MCF 10A (cell line): ENCODE measurements at places on chromosomes 16 and 17.

GRCh38 chr16:79560318-79560717 is 40.2 kb downstream of the MAF start:
- no peak for DNase-seq

DNA sequence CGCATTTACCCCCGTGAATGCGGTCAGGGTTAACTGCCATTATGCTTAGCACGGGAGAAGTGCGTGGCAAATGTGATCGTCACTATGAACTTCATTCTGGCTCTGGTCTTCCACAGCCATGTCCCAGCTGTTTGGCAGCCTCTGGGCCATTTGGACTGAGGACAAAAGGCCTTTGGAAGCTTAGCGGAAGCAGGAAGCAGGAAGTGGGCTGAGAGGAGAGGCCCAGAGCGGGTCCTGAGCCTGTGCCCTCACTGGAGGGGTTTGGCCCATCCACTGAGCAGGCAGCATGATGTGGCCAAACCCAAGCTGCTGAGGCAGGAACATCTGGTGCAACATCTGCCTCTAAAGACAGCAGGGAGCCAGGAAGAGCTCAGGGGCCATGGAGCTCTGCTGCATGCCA is 345.9 kb downstream of the C16orf95 start:
- no peak for DNase-seq

GRCh38 chr17:60435244-60436167 is 13.2 kb downstream of the CHCT1 start:
- peak; percentile 93 for DNase-seq

GRCh38 chr16:30947541-30947858 is 1.4 kb upstream of the ORAI3 start:
- no peak for DNase-seq

DNA sequence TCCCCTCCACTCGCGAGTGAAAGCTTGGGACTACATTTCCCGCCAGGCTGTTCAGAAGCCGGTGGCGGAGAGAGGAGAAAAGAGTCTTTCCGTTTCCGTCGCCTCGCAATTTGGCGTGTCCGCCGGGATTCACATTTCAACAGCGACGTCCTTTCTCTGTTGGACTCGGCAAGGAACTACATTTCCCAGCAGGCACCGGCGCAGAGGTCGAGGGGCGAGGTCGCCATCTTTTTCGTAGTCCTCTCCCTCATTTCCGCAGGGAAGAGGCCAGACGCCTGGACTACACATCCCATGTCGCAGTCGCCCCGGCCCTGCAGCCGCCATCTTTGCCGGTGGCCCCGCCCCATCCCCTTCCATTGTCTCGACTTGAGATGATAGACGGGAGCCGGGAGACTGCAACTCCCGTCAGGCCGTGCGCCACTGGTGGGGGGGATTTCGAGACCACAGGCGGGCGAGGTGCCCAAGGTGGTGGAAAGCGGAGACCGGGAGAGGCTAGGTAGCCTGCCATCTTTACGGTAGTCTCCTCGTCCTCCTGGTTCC is 882 bp upstream of the FBXL19 start:
- DNase-seq, result peak; percentile 99

DNA sequence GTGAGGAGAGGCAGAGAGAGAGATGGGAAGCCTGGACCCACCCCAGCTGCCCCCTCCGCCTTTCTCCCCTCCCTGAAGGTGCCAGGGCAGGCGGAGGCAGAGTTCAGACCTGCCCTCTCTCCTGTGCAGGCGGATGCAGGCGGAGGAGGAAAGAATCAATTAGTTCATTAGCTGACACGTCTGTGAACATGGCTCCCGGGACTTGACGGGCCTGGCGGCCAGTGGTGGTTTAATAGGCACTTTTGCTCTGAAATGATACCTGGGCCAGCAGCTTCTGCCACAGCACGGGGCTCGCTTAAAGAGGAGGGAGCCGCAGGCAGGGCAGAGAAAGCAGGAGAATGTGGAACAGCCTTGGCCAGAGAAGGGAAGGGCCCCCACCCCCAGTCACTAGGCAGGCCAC is 98.1 kb downstream of the SDK2 start:
- DNase-seq, result no peak

DNA sequence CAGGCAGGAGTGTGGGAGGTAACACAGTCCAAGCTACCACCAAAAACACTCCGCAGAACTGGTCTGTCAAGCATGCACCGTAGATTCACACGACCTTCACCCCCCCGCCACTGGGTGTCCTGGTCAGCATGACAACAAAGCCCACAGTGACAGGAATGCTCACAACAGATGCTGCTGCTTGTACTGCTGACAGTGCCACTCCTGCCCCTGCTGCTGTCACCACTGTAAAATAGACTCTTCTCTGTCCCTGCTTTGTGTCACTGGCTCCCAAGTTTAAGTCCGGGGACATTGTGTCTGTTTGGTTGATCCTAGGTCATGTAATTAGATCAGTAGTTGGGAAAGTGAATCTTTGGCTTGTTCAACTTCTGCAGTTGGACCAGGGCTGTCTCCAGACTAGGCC is 7.0 kb upstream of the ODF4 start:
- DNase-seq, result no peak
